NCI-H2107 (cell line): ENCODE measurements at places on chromosomes 2 and 18.

DNA sequence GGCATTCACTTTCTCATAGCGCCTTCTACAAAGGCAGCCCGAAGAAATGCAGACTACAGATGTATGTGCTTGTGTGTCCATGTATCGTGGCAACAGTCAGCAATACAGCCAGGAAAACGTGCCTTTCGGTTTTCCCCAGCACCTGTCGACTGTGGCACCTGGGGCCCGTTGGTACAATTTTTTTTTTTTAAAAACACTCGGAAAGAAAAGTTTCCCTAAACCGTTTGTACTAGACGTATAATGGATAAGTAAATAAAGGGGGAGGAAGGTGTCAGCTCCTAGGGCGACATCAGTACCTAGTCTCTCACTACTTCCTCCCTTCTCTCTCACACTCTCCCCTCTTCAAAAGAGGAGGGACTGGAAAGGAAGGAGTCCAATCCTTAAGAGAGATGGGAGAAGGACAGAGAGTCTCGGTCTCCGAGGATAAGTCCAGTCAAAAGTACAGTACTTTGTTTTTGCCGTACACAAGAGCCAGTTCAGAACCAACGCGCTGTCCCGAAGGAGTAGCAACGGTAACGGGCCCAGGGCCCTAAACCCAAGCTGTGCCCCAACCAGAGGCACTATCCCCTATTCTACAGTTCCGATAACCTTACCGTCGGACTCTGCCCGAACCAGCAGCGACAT lies 759 bp downstream of the PPP4R3B start:
- DNase-seq: peak; percentile 14

GRCh38 chr2:43018179-43019024 lies 208.0 kb downstream of the ZFP36L2 start:
- no peak for DNase-seq

DNA sequence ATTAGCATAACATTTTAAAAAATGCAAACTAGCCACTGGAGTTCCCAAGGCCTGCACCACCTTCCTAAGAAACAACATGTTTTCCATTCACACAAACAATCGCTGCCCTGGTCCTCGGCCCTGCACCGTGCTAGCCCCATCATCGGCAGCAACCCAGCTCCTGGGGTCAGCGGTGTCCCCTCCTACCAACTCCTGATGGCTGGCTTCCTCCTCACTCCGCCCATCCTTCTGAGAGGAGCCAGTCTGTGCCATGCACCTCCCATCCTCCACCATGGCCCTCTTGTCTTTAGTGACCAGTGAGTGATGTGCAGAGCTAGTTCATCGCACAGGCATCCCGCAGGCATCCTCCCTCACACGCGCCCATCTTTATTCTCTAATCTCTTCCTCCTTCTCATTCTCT lies 81.9 kb downstream of the LONRF2 start:
- DNase-seq: no peak

DNA sequence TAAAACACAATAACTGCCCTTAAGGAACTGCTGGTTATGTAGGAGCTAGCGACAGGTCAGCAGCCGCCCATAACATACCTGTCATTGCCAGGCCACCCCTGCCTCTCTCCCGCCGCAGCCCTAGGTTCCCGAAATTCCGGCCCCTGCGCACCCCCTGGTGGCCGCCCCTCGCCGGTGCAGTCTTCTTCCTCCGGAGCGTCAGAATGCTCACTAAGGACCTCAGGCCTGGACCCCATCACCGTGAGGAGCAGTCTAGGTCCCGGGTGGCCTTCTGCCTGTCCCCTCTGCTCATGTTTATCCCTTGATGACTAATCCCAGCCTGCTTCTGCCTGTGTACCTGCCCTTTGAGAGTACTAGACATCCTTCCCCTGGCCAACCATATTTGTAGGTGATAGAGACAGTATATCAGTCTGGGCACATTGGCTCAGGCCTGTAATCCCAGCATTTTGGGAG lies 115.7 kb upstream of the SLC1A4 start:
- peak; percentile 41 for DNase-seq

DNA sequence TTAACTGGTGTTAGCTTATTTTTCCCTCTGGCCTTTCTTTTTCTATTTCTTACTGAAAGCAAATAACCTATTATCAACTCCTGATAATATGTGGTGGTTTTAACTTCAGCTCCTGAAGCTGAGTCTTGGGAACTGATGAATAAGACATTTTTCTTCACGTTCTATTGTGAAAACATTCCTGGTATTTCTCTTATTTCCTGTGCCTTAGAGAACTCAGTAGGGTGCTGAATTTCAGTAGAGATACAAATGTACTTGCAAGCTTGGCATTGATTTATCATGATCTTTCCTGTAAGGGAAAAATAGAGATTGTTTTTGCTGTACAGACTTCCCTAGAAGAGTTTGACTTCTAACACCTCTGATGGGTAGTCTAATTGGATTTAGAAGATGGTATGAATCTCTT lies 52.8 kb upstream of the DCC start:
- DNase-seq: no peak

DNA sequence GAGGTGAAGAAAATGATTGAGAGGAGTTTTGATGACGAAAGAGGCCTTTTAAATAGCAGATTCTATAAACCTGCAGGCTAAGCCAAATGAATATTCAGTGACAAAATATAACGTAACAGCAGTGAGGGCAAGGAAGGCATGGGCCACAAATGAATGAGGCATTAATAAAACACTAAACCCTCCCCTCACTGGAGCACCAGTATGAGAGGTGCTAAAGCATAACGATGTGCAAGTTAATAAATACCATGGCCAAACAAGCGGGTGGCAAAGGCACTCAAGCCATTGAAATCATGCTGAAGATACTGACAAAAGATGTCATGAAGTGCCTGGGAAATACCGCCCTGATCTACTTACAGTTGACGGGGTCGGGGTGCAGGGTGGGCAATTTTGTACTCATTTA lies 30.2 kb upstream of the LONRF2 start:
- DNase-seq: no peak

GRCh38 chr2:28522481-28522880 lies 26.6 kb downstream of the PLB1 start:
- no peak for DNase-seq

DNA sequence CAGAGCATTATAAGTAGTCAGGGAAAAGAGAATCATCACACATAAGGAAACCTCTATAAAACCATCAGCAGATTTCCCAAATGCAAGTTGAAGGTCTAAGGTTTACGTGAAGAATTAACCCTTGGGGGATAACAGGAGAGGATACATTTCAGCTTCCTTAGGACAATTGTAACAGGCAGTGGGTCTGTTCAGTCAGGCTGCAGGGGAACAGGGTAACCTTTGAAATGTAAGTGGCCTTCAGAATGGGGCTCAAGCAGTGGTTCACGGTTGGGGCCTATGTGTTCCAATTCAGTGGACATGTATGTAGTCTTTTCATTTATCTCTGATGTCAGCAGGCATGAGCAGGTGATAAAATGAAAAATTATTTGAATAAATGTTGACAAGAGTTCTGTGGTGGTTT lies 139.3 kb downstream of the EML6 start:
- DNase-seq: no peak

GRCh38 chr2:235543128-235543750 lies 49.4 kb downstream of the AGAP1 start:
- DNase-seq: no peak

GRCh38 chr2:98212092-98213000 lies 125.4 kb downstream of the VWA3B start:
- no peak for DNase-seq

DNA sequence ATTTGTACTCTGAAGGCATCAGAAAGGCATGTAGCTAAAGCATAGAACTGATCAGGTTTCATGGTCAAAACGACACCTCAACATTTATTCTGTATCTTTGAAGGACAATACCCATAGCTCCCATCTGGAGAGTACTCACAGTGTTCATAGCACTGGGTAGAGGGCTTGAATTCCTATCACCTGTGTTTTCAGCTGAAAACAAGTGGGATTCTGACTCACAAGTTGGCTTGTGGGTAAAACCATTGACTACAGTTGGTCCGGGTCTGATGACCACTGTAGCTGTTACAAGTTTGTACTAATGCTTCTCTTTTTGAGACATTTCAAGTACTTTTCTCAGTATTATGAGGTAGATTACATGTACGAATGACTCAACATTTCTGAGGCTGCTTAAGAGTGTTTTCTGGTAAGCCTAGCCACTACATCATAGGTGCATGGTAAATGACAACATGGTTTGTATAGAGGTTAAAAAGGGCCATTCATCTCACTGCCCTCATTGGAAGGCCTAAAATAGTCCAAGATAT lies 68.6 kb upstream of the PELI1 start:
- DNase-seq: no peak

- DNase-seq: no peak
These were observed 725.6 kb upstream of the ID2 start for GRCh38 chr2:7956126-7956689.

GRCh38 chr2:185187421-185187820 lies 551.2 kb upstream of the FSIP2 start:
- DNase-seq: no peak

DNA sequence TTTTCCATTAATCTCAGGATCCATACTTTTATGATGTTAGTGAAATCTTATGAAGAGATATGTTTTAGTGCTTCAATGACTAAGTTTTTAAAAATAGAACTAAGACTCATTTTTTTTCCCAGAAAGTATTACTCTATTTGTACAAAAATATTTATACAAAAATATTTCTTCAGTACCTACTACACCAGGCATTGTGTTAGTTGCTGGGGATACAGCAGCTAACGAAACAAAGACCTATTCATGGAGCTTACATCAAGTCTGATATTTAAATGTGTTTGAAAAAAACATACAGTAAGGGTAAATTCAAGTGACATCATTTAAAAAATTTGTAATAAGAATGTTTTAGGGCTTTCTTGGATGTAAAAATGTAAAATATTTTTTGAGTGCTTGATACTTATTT lies 11.6 kb downstream of the VAPA start:
- DNase-seq: no peak

GRCh38 chr2:44954889-44955592 lies 13.5 kb downstream of the SIX3 start:
- no peak for DNase-seq

DNA sequence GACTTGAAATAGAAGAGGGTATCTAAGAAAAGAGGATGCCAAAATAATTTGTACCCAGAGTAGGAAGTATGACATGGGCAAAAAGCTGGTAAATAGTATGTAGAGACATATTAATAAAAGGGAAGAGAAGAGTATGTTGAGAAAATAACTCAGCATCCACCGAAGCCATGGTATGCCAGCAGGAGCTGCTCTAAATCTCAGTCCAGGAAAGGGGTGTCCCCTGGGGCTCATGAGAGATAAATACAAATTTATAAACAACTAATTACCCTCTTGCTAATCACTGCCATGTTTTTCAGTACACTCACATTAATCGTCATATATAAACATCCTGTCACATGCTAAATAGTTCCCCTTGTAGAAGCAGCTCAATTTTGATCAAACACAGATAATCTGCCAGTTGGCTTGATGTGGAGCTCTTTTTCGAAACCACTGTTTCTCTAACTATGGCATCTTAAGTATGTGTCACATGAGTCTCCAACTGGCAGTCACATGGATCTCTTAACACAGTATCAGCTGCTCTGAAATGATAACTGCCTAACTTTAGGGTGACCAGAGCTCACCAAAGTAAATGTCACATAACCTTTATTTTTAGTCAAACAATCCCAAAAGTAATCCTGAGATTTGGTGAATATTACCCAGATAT lies 31.9 kb downstream of the EXOC6B start:
- DNase-seq: no peak

DNA sequence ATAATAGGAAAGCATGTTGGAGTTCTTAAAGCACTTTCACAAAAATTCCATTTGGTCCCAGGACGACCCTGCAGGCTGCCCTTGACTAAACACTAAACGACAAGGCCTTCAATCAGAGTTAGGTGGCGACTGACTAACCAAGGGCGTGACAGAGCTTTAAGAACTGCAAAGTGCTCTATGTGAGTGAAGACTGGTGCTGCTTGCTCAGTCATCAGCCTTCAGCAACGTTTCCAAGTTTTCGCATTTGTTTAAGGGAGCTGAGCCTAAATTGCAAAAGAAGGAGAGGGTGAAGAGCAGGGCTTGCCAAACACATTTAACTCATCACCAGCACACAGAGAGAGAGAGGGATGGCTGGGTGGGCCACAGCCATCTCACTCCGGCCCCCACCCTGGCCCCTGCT lies 204.7 kb upstream of the PID1 start:
- DNase-seq: no peak

GRCh38 chr18:11148680-11149440 lies 509 bp downstream of the PIEZO2 start:
- DNase-seq: no peak

DNA sequence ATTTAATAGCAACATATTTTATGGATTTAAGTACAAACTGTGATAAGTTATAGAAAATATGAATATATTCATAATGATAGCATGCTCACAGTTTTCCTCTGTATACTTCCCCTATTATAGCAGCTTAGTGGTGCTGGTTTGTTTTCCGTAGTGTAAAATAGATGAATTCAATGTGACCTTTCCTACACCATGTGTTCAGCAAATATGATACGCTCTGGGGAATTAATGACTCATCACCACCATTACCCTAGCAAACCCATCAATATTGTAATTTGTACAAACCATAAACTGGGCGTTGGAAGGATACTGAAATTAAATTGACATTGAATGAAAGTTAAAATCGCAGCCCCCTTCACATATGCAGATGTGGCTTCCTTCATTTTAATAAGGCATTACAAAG lies 58.7 kb upstream of the CDH19 start:
- DNase-seq: no peak

GRCh38 chr2:205032093-205032551 lies 486.8 kb downstream of the PARD3B start:
- no peak for DNase-seq

DNA sequence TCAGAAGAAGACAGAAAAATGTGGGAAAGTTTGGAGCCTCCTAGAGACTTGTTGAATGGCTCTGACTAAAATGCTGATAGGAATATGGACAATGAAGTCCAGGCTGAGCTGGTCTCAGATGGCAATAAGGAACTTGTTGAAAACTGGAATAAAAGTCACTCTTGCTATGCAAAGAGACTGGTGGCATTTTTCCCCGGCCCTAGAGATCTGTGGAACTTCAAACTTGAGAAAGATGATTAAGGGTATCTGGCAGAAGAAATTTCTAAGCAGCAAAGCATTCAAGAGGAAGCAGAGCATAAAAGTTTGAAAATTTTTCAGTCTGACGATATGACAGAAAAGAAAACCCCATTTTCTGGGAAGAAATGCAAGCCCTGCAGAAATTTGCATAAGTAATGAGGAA lies 159.3 kb downstream of the MREG start:
- no peak for DNase-seq

- no peak for DNase-seq
These were observed 647.6 kb upstream of the PKDCC start for GRCh38 chr2:41400088-41400665.

- DNase-seq: no peak
These were observed 94.6 kb downstream of the RTP5 start for GRCh38 chr2:241964133-241964532.

GRCh38 chr2:15719566-15720313 lies 128.1 kb downstream of the DDX1 start:
- DNase-seq: no peak

DNA sequence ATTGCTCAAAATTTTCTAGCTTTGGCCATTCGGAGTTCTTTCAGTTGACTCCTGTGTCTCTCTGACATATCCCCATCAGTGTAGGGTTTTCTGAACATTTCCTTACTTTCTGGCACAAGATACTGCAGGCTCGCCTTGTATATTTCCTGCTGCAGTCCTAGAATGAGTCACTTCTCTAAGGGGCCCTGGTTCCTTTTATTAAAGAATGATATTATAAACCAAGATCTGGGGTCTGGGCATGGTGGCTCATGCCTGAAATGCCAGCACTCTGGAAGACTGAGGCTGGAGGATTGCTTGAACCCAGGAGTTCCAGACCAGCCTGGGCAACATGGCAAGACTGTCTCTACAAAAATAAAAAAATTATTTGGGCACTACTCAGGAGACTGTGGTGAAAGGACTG lies 3.0 kb upstream of the RPL37A start:
- no peak for DNase-seq

GRCh38 chr18:40752316-40752715 lies 1202.7 kb upstream of the PIK3C3 start:
- no peak for DNase-seq
